ENCODE measurements at places on chromosomes 6 and 20.
A peak's percentile ranks its signal among the peaks of the same experiment; 100 is the strongest.

- no peak for DNase-seq
Observed at GRCh38 chr20:835608-836045, 2.1 kb downstream of the FAM110A start.

DNA sequence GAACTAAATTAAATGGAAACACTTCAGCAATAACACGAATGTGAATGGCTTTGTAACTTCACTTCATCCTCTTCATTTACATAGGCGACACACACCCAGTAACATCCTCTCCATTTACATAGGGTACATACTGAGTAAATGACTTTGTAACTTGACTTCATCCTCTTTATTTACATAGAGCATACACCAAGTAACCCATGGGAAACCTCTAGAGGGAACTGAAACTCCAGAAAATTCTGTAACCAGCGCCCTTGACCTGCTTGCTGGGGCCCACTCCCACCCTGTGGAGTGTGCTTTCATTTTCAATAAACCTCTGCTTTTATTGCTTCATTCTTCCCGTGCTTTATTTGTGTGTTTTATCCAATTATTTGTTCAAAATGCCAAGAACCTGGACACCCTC, 81.6 kb upstream of the OPRM1 start:
- no peak for DNase-seq

- no peak for DNase-seq
Observed at GRCh38 chr20:17560344-17561074, 9.4 kb upstream of the DSTN start.

DNA sequence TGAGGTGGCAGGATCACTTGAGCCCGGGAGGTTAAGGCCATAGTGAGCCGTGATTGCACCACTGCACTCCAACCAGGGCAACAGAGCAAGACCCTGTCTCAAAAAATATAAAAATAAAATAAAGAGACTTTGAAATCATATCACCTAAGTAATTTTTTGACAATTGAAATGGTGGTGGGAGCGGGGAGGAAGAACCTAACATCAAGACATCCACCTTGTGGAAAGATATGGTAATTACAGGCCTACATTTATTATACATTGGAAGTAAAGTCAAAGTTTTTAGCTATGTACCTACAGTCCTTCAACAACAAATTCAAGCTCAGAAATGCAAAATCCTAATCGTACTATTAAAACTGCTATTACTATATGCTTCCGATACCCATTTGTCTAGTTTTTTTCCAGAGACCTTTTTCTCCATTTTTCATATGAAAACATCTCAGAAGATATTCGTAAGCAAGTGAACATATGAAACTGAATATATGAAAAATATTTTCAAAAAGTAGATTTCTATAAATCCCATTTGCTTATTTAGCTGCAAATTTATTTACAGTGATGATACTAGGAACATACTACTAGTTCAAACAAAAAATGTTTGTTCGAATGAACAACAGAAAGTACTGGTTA, 83.3 kb downstream of the SYCP2 start:
- no peak for DNase-seq

DNA sequence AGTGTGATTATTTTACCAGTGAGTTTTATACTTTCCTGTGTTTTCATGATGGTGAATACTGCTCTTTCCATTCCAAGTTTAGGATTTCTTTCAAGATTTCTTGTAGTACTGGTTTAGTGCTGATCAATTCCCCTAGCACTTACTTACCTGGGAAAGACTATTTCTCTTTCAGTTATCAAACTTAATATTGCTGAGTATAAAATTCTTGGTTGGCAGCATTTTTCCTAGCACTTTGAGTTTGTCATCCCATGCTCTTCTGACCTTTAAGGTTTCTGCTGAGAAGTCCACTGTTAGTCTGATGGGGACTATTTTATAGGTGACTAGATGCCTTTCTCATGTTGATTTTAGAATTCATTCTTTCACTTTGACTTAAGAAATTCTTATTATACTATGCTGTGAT, 842.8 kb upstream of the CITED2 start:
- DNase-seq, result no peak

DNA sequence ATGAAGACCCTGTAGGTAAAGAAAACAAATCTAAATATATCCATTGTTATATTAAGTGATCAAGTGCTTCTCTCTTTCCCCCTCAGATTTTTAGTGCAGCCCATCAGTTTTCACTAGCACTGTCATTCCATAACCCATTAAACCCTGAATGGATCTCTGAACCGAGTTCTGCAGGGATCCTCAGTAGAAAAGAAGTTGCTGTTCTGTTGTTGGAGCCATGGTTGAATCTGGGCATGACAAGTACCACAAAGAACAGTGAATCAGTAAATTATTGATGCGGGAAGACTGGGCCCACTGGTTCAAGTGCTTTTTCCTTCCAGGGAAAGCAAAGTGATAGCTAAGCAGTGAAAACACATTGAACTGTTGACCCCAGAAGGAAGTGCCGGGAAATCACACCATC, 60.4 kb downstream of the LAMP5 start:
- DNase-seq, result no peak

DNA sequence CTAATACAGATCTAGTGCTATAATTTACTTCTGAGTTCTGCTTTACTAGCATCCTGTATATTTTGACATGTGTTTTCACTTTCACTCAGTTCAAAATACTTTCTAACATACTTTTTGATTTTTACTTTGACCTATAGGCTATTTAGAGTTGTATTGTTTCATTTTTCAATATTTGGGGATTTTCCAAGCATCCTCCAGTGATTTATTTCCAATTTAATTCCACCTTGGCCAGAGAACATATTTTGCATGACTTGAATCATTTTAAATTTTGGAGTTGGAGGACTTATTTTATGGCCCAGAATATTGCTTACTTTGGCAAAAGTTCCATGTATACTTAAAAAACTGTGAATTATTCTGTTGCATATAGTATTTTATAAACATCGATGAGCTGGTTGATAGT, 1215.6 kb upstream of the MAP3K7 start:
- DNase-seq, result no peak

DNA sequence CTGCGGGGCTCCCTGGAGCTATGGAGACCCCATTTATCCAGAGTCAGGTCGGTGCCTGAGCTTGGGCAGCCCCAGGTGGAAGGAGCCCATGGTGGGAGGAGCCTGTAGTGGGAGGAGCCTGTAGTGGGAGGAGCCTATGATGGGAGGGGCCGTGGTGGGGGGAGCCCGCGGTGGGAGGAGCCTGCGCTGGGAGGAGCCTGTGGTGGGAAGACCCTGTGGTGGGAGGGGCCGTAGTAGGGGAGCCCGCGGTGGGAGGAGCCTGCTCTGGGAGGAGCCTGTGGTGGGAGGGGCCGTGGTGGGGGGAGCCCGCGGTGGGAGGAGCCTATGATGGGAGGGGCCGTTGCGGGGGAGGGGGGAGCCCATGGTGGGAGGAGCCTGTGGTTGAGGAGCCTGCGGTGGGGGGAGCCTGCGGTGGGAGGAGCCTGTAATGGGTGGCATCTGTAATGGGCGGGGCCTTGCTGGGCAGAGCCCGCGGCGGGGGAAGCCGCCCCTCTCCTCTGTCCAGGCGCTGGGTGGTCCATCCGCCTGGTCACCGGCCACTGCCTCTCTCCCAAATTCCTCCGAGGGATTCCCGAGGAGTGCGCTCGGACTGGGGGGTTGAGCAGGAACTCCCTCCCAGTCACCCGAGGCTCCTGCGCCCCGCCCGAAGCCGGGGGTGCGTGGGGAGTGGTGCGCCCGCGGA, 567 bp upstream of the FNDC11 start:
- DNase-seq, result peak; percentile 82

DNA sequence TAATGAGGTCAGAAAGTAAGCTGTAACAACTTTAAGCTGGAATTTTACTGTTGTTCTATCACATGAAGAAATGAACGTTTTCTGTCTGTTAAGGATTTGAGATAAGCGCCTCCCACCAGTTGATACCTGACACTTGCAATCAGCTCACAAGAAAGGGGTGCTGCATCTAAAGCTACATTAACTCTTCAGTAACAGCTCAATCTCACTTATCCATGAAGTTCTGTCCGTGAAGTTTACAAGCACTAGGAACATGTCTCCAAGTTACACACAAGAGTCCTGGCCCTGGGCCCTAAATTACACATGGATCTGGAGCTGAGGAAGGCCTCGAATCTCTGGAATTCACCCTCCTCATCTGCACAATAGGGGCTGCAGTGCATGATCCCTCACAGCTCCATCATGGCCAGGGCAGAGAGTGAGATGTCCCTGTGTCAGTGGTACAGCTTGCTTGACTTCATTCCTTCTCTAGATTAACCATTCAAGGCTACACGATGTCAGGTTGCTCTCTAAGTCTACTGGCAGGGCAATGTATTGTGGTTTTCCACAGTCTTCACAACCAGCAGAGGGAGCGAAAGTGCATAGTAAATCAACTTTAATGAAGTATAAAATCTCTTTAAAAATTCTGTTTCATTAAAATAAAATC, 182.4 kb upstream of the MCHR2 start:
- no peak for DNase-seq

GRCh38 chr6:79946272-79947190, 822 bp downstream of the ELOVL4 start:
- DNase-seq, result no peak

GRCh38 chr6:5250911-5251310, 9.8 kb downstream of the LYRM4 start:
- no peak for DNase-seq
